ENCODE measurements at places on chromosomes 3 and 15.

- DNase-seq: no peak
Observed at GRCh38 chr3:113597596-113598354, 65.4 kb downstream of the SIDT1 start.

GRCh38 chr3:127405791-127406190, 117.9 kb upstream of the PRR20G start:
- no peak for DNase-seq

- DNase-seq: no peak
Observed at GRCh38 chr3:190302212-190302867, 19.9 kb downstream of the CLDN1 start.

GRCh38 chr3:186464424-186465093, 79.6 kb downstream of the CRYGS start:
- DNase-seq: no peak

- no peak for DNase-seq
Observed at GRCh38 chr3:152269831-152270734, 1.4 kb downstream of the MBNL1 start.

DNA sequence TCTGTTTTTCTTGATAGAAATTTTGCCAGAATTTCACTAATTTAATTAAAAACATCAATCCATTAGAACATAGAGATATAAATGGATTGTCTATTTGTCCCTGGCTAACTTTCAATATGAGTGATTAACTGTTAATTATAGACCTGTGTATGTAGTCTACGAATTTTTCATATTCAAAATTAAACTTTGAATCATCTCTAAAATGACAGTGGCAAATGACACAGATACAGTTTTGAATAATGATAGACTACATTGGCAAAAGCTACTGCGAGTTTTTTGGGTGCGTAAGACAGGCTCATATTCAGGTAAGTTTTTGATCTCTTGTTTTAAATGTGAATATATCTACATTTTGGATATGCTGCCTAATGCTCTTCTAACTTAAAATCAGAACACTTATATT, 86.0 kb upstream of the TBC1D5 start:
- DNase-seq: no peak

GRCh38 chr3:95148107-95148506, 1085.2 kb downstream of the NSUN3 start:
- DNase-seq: no peak

GRCh38 chr15:82648257-82649103, 1.3 kb upstream of the CPEB1 start:
- DNase-seq: no peak

DNA sequence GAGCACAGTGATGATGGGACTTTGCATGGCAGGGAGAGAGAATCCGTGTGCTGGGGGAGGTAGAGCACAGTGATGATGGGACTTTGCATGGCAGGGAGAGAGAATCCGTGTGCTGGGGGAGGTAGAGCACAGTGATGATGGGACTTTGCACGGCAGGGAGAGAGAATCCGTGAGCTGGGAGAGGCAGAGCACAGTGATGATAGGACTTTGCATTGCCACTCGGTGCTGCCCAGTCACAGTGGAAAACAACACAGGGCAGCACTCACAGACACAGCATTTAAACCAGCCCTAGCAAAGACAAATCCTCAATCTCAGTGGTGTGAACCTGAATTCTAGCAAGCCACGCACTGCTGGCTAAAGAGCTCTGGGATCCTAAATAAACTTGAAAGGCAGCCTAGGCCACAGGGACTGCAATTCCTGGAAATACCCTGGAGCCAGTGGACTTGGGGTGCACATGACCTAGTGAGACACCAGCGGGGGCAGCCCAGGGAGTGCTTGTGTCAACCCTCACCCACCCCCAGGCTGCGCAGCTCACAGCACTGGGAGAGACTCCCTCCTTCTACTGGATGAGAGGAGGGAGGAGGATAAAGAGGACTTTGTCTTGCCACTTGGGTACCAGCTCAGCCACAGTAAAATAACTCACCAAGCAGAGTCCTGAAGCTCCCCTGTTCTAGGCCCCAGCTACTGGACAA, 23.4 kb upstream of the TNK2 start:
- no peak for DNase-seq

DNA sequence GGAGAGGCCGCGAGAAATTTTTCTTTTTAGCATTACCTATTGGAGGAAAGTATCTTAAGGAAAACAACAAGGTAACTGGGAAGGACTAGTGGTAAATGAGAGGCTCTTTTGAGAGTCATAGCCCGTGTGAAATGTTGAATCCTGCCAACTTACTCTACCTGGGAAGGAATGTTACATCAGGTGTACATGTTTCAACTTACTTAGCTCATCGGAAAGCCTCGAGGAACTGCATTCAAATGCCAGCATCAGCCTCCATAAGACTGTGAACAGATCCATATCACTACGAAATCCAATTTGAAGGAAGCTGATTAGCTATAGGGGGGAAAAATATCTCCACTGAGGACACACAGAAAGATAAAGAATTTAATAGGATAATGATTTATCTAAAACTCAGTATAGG, 72.3 kb upstream of the PDZRN3 start:
- no peak for DNase-seq

- no peak for DNase-seq
Observed at GRCh38 chr15:38145651-38146111, 107.0 kb upstream of the SPRED1 start.

GRCh38 chr3:194185221-194185620, 49.3 kb downstream of the HES1 start:
- no peak for DNase-seq

- DNase-seq: no peak
Observed at GRCh38 chr3:160134964-160135363, 90.3 kb upstream of the C3orf80 start.

DNA sequence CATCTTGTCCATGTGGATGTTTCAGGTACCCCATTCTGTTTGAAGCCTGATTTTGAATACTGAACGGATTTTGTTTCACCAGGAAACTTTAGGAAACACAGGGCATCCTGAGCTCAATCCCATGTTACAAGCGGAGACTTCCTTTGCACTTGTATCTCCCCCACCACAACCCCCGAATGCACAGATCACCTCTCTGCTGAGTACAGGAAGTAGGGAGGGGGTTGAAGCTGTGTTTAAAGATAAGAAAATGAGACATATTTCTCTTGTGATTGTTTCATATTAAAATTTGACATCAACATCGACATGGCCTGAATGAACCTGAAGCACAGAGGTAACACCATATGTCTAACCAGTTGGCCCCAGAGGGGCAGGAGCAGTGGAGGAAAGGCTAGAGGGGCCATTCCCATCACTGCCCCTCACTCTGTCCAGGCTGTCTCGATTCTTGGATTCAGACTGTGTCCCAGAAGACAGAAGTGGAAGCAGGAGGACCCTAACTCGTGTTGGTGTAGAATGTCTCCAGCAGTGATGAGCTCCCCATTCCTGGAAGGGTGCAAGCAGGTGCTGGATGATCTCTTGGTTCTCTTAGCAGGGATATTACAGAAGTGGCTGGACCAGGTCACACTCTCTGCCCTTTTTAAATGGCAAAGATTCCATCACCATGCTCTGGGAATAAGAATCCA, 59.6 kb upstream of the IQSEC1 start:
- no peak for DNase-seq

GRCh38 chr3:126180477-126181397, at the start of gene ALDH1L1:
Gene ALDH1L1, minus strand, starts transcription at chr3:126180586. Its CDS starts 19,607 bp downstream, at chr3:126160979.
- no peak for DNase-seq

GRCh38 chr3:76643623-76644304, 396.1 kb upstream of the ROBO2 start:
- DNase-seq: no peak

- no peak for DNase-seq
Observed at GRCh38 chr3:60803216-60804173, 447.8 kb downstream of the FHIT start.

DNA sequence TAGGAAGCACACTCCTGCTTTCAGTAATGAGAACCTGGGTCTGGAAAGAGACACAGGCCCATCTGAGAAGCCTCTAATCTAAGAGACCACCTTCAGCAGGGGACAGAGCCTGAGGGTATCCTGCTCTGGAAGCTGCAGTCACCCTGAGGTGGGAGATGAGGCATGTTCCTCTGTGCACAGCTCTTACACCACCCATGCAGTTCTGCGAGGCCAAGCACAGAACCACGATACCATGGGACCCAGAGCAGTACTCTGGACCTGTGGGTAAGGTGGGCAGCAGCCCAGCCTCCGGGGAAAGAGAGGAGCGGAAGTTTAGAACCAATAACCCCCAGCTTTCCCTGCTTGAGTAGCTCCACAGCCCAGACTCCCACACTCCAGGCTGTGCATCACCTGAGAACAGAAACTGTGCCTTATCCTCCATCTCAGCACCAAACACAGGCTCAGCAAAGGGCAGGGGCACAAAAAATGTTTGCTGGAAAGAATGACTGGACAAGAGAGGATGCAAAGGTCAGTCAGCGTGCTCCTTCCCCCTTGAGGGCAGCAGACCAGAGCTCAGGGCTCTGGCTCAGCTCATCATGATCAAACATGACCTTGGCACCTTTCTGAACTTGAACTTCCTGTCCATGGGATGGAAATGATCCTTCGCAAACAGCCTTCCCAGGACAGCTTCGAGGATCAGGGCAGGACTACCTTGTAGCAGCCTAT, 43.1 kb downstream of the RBPMS2 start:
- DNase-seq: no peak

DNA sequence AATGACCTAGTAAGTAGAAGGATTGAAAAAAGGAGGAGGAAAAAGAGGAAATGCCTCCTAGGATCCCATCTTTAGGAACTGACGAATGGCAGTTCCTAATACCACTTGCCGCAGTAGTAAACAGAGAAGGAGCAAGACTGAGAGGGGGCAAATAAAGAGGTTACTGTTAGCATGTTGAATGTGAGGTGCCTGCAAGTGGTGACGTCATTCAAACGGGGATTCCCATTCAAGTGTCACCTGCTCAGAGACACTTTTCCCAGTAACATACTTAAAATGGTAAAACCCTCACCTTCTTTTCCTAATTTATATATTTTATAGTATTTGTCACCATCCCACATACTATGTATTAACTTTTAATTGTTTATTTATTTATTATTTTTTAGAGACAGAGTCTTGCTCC, 178.9 kb downstream of the IL5RA start:
- no peak for DNase-seq

- DNase-seq: no peak
Observed at GRCh38 chr3:113946831-113947230, 982 bp upstream of the ZDHHC23 start.

DNA sequence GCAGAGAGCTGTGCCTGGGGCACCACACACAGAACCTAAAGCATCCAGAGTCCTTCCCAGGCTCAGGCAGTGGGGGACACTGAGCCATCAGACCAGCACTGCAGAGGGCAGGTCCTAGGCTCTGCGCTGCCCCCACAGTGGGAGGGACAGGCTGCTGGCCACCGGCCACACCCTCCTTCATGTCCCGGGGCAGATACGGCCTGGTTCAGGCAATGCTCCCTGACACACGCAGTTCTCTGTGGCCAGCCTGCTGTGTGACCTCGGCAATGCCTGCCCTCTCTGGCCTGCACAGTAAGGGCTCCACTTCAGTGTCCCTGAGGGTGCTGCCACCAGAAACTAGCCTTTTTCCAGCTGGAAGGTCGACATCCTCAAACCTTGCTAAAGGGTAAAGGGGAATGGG, 12.4 kb downstream of the LINGO1 start:
- DNase-seq: no peak
